ENCODE measurements at places on chromosomes 3 and 15. TPM values are rescaled to one million over a fixed set of nuclear protein-coding genes. Genes with fewer than 3 reads are reported as not detected.

GRCh38 chr15:38263251-38263650 is 10.6 kb downstream of the SPRED1 start:
- DNase-seq: no peak

ARHGEF26 gene
- total RNA-seq: 30.6 TPM

- no peak for DNase-seq
Observed at GRCh38 chr15:87949575-87950223, 306.8 kb downstream of the NTRK3 start.

PRR20G gene
- total RNA-seq: not detected

GP5 gene
- not detected for total RNA-seq

- DNase-seq: no peak
Observed at GRCh38 chr3:149590691-149591441, 67.0 kb downstream of the WWTR1 start.

POLR2H gene
- total RNA-seq: 42.4 TPM

DNA sequence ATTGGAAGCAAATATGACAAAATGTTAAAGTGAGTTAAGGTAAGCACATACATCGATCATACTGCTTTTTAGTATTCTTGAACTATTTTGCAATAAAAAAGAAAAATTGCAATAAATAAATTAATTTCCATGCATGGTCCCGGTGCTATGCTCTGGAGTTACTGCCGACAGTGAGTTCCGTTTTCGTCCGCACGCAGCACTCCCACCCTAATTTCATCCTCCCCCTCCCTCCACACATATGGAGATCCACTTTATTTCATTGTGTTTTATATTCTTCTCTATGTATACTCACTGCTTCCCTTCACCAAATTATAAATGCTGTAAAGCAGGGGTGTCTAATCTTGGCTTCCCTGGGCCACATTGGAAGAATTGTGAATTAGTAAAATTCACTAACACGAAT is 247.3 kb downstream of the THSD4 start:
- DNase-seq: no peak

- peak; percentile 52 for DNase-seq
Observed at GRCh38 chr3:14780927-14781507, 37.7 kb upstream of the FGD5 start.

GRCh38 chr3:66989860-66990696 is 8.0 kb upstream of the KBTBD8 start:
- DNase-seq: no peak

RTP1 gene
- not detected for total RNA-seq

DNA sequence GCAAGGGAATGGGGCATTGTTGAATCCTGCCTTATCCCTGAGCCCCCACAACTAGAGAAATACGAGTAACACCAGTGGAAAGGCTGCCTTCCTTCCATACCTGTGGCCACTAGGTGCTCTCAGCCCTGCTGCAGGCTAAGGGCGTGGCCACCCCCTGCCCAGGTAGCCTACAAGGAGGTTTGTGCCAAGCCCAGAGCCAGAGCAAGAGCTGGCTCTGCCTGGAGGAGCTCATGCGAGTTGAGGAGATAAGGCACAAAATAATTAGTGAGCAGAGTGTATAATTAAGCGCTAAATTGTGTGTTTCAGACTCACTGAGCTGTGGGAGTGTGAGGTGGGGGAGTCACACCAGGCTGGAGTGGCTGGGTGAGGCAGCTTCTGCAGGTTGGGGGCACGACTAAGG is 49.2 kb downstream of the TPRA1 start:
- no peak for DNase-seq

DNA sequence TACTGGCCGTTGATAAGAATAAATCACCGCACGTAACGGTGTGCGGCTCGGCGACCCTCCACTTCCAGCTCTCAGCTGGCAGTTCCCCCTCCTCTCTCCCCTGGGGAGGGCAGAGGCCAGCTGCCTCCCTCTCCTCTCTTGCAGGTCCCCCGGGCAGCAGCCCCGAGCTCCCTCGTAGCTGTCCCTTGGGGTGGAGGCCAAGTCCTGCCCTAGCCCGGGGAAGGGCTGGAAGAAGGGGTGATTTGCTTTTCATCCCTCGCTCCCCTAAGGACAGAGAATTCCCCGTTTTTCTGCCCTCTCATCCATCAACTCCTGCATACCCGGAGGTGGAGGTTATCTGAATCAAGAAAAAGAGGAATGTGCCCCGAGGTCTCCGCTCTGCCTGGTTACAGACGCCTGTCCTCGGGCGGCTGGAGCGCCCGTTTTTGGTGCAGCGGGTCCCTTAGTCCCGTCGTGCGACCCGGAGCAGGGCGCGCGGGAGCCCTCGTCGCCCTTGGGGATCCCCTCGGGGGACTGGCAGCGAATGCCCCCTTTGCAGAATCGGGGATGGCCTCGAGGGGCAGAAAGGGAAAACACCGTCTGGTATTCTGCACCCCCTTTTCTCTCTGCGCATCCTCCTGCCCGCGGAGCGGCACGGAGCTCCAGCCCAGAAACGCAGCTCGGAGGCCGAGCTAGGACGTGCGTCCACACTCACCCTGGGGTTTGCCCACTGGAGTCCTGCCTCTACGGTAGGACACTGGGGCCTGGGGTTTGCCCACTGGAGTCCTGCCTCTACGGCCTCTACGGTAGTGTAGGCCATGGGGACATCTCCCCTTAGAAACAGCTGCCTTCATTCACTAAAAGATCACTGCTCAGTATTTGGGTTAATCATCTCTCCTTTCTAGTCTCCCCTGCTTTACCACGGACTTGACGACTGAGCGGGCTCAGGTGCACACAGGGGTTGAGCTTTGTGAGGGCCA is 2.2 kb downstream of the PTPRG start:
- DNase-seq: no peak

GRCh38 chr15:91150502-91151160 is 50.6 kb downstream of the SV2B start:
- DNase-seq: no peak

- no peak for DNase-seq
Observed at GRCh38 chr3:36416599-36416998, 36.3 kb downstream of the STAC start.

DNA sequence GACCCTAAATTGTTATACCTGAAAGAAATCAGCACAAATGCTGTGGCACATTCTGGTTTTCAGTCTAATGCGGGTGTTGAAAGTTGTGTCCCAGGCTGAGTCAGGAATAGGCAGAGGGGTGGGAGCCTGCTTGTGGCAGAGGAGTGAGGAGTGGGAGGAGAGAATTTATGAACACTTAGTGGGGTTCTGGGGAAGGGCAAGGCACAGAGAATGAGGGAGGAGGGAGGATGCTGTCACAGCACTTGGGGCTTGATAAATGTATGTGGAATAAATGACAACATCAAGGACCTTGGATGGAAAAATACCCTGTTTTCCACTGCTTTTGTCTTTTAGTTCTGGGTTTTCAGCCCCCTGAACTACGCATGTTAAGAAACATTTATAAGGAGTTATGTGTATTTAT is 49.3 kb downstream of the ZNF621 start:
- no peak for DNase-seq

DNA sequence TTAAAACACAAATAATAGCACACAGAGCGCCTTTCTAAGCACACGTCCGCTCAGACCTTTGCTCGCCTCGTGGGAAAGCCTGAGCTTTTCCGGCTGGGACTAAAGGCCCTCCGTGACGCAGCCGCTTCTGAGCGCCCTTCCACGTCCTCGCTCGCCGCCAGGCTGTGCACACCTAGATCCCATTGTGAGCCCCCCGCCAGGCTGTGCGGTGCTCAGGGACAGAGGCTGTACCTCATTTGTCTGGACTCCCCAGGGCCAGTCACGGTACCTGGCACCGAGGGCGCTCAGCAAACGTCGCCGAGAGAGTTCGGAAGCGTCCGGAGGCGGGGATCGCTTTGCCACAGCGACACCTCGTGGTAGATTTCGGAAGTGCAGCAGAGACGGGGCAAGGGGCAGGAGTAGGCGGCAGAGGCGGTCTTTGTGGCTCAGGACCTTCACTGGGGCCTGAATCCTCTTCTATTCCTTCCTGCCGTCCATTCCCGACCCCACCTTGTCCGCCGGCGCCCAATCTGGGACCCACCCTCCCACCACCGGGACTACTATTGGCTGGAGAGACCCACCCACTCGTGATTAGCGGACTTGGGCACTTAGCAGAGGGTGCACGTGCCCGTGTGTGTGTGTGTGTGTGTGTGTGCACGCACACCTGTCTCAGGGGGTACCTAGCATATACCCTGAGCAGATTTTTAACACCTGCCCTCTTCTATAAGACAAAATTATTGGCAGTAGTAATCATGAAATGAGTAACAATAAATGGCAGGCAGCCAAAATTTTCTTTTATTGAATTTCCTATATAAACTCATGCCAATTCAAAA is 65.6 kb downstream of the RHCG start:
- DNase-seq: peak; percentile 88

ADCY5 gene
- total RNA-seq: 4.9 TPM

DNA sequence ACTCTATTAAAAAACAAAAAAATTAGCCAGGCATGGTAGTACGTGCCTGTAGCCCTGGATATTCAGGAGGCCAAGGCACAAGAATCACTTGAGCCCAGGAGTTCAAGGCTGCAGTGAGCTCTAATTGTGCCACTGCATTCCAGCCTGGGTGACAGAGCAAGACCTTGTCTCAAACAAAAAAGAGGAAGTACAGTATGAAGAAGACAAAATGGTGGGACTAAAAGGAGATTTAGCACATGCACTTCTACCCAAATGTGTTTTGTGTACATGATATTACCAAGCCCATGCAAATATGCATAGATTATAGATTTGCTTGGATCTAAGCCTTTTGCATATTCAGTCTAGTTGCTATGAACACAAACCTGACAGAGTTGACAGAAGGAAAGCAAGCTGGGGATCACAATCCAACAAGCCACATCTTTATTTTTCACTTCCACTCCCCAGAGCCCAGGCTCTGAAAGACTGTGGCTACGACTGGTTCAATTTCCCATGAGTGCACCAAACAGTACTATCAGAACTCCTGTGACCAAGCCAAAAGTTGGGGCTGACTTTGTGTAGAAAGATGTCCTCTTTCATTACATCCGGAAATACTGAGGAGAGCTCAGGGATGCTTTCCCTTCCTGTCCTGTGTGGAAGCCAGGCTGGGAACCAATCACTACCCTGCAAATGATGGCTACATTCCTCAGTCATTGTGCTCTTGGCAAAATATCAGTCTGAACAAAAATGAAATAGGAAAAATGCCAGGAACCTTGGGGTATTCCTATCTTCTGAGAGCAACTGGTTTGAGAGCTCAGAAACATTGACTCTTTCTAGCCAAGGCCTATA is 49.4 kb downstream of the TGM4 start:
- no peak for DNase-seq

DNA sequence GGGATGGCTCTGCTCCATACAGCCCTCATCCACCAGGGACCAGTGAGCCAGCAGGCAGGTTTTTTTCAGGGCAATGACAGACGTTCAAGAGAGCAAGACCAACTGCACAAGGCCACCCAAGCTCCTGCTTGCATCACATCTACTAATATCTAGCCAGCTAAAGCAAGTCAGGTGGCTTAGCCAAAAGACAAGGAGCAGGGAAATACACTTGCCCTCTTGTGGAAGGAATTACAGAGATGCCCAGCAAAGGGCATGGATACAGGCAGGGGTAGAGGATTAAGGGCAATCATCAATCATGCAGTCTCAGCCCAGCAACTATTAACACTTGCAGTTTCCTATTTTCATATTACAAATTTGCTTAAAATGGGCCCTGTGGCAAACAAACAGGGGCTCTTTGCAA is 81.5 kb upstream of the NTRK3 start:
- no peak for DNase-seq

BMF gene
- 10.1 TPM for total RNA-seq

GRCh38 chr3:143172062-143172794 is 52.7 kb downstream of the CHST2 start:
- no peak for DNase-seq

MEX3B gene
- 0.80 TPM for total RNA-seq

WNT7A gene
- total RNA-seq: 1.1 TPM

GRCh38 chr3:61199843-61200242 is 51.4 kb downstream of the FHIT start:
- DNase-seq: no peak

C3orf85 gene
- not detected for total RNA-seq

Data from suprapubic skin (tissue), 4 donors.